Cortex of kidney (tissue), 1 donor: ENCODE measurements at places on chromosomes 11 and 22.

DNA sequence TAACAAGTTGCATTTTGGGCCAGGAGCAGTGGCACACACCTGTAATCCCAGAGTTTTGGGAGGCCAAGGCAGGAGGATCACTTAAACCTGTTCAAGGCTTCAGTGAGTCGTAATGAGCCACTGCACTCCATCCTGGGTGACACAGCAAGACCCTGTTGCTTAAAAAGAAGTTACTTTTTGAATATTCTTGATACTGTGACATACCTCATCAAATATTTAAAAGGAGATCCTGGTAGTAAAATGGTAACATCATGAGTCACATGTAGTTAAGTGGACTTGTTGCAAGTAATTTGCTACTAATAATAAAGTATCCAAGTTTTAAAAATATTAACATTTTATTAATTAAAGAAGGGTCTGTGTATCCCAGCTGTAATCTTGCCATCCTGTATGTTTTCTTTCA is 18.3 kb downstream of the HMGXB4 start:
- DNase-seq: no peak

DNA sequence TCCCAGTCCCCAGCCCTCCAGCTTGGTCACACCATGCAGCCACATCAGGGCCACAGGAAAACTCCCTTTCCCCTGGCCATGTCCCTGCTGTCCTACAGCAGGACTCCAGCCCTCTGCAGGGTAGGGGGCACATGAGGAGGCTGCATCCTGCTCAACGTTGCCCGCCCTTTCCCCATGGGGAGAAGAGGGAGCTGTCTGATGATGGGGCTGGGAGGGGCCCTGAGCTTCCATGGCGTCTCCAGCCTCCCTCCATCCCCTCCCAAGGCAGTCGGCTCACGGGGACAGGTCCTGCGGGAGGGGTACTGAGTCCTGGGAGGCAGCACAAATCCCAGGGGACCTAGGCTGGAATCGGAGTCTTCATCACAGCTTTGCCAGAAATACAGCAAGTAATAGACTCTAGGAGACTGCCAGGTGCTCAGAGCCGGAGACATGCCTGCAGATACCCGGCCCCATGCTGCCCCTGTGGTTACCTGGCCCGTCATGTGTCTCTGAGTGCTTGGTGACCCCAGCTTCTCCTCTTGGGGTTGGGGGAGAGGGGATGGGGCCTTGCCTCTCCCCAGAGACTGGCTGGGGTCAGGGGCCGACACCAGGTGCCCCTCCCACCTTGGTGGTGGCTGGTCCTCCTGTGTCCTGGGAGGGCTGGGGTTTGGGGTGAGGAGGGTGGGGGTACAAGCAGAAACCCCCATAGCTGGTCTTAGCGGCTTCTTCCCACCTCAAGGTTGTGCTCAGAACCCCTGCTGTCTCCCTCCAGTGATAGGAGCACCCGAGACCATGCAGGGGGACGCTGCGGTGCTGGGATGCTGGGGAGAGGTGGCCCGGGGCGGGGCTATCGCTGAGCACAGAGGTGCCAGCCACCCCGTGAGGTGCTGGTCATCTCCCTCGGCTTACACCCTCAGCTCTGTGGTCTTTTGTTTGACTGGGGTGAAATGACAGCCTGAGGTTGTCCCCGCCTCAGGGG is 2.3 kb downstream of the MRGPRE start:
- DNase-seq: no peak

- no peak for DNase-seq
Measured at GRCh38 chr22:37284805-37285355, 2.6 kb downstream of the CYTH4 start.

GRCh38 chr11:70694371-70694770 is 296.0 kb downstream of the CTTN start:
- DNase-seq: no peak

- no peak for DNase-seq
Measured at GRCh38 chr11:73493956-73494598, 103.8 kb downstream of the FAM168A start.

- no peak for DNase-seq
Measured at GRCh38 chr11:76035020-76035419, 171.3 kb downstream of the WNT11 start.

DNA sequence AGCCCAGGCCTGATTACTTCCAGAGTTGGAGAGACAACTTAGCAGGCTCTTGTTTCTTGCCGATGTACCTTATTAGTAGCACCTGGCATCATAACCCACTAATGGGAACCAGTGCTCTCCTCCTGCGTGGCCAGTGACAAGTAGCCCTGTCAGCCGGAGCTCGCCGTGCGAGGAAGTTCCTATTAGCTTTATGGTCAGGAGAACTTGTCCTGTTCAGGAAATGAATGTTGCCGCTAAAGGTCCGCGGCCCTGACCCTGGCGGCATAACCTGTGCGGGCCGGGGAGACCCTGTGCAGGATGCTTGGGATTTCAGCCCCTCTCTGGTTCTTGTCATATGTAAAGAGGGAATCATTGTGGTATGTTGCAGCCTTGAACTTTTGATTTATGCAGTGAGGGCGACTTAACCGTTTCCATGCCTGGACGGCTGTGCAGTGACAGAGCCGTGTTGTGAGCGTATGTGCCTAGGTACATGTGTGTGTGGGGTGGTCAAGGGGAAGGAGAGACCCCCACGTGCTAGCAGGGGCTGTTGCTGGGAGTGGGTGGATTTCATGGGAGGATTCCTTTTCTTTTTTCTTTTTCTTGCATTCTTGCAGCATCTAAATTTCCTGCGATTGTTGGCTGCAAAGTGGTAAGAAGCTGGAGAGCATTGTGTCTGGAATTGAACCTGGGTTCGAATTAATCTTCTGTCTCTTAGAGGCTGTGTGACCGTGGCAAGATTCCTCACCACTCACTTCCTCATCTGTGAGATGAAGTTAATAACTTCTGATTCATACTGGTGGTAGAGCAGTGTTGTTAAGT is 15.2 kb downstream of the ZBTB16 start:
- no peak for DNase-seq

DNA sequence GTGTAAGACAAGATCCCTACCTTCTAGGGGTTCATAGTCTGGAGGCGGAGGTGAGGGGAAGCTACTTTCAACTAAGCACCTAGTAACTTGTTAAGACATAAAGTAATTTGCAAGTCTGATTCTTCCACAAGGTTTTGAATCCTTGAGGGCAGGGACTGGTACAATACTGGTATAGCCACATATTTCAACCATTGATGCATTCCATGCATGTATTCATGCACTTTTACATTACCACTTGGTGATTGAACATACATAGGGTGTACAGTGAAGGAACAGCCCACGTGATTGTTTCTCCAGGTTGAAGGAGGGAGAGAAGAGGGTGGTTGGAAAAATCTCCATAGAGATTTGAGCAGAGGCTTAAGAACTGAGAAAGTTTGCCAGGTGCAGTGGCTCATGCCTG is 62.0 kb upstream of the PAX6 start:
- DNase-seq: no peak

- no peak for DNase-seq
Measured at GRCh38 chr11:125512106-125512505, 16.0 kb upstream of the FEZ1 start.

GRCh38 chr11:25777343-25777742 is 554.6 kb upstream of the ANO3 start:
- no peak for DNase-seq

GRCh38 chr11:76787271-76787670 is 4.1 kb downstream of the TSKU start:
- DNase-seq: no peak

- DNase-seq: no peak
Measured at GRCh38 chr11:111351374-111352055, 27.6 kb downstream of the POU2AF1 start.

GRCh38 chr22:49904040-49904369 is 14.2 kb downstream of the ALG12 start:
- no peak for DNase-seq

DNA sequence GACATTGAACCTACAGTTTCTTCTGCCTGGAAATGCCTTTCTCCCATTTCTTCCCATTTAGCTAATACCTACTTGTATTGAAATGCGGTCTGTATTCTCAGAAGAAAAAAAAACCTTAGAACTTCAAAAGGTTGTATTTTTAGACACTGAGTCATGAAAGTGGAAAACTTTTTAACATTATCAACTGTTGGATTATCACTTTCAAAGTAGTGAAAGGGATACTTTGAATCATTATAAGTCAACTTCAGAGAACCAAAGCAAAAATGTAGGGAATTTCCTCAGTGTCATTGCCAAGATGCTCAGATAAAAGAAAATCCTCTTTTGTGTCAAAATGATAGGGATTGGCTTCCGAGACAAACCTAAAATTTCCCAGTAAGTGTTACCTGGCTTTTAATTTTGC is 6.6 kb downstream of the HOATZ start:
- no peak for DNase-seq

- DNase-seq: no peak
Measured at GRCh38 chr11:119520966-119521365, 98.0 kb upstream of the THY1 start.

GRCh38 chr11:15485432-15485831 is 370.7 kb downstream of the INSC start:
- DNase-seq: no peak
